ENCODE measurements at places on chromosomes 11 and 22.
A peak's percentile ranks its signal among the peaks of the same experiment; 100 is the strongest.

DNA sequence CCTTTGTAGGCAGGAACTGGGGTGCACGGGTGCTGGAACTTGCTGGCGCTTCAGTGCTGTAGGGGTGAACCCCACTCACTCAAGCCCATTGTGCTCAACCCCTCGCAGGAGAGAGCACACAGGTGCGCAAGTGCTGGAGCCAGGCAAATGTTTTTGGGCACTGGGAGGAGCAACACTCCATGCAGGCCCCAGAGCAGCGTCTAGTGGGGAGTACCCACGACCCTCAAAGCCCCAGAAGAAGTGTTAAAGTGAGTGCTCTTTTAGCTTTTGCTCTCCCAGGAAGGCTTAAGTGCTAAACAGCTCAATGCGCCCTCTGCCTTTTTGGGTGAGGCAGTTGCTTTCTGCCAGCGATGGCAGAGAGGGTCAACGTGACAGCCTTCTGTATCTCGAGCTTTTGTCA is 282.2 kb upstream of the ARHGAP42 start:
- no peak for DNase-seq

GRCh38 chr11:47143322-47143721 is 33.4 kb downstream of the ARFGAP2 start:
- no peak for DNase-seq

- DNase-seq: no peak
These were observed 1.9 kb upstream of the ANO5 start for GRCh38 chr11:22190827-22191463.

DNA sequence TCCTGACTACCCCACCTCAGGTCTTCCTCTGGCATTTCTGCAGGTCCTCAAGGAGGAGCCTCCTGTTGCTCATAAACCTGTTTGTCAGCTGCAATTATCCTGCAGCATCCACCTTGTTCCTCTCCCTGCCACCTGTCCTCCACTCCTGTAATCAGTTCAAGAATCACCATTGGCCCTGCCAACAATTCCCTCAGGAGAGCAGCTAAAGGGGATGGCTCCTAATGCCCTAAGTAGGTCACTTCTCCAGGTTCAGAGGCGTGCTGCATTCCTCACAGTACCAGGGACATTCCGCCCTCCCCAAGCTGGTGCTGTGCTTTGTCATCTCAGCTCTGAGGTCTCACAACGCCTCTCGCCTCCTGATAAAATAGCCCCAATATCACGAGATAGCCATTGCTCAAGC is 2.1 kb downstream of the CLDN25 start:
- DNase-seq: no peak

DNA sequence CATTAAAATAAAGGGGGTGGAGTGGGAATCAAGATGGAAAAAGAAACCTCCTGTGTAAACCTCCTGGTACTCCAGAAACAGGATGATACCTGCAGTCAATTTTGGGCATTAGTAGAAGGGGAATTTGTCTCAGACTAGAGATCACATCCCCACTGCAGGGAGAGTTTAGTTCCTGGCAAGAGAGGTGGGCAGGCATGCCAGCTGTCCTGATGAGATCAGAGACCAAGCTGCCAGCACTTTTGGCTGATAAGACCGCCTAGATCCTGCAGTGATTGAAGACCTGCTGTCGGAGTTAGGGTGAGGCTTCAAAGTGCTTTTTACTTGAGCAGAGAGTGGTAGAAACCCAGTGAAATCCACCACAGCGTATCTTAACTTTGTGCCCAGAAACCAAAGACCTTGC is 29.7 kb upstream of the NELL1 start:
- no peak for DNase-seq

DNA sequence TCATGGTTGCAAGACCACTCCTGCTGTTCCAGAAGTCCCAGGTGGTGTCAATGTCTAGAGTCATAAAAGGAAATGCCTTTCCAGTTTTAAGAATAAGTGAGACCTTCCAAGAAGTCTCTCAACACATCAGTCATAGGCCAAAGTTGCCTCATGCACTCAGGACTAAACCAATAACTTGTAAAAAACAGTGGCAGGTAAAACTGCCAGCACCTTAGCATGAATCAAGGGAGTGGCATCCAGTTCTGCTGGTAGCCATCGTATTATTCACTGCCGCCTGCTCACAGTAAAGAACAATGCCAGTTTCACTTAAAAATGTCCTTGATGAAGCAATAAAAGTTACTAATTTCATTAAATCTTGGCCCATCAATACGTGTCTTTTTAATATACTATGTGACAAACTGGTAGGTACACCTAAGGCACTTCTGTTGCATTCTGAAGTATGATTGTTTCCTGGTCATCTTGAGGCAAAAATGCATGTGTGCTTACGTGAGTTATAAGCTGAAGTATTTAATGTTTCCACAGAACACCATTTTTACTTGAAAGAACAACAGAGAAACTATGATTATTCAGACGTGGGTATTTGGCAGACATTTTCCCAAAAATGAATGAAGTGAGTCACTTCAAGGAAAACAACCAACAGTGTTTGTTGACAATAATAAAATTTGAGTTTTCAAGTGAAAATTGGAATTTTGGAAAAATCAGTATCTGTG is 125.2 kb upstream of the SNX19 start:
- no peak for DNase-seq

GRCh38 chr11:66953081-66953833 is 4.9 kb downstream of the PC start:
- DNase-seq: no peak

- DNase-seq: peak; percentile 46
These were observed 31.0 kb downstream of the MCM5 start for GRCh38 chr22:35430897-35431322.

DNA sequence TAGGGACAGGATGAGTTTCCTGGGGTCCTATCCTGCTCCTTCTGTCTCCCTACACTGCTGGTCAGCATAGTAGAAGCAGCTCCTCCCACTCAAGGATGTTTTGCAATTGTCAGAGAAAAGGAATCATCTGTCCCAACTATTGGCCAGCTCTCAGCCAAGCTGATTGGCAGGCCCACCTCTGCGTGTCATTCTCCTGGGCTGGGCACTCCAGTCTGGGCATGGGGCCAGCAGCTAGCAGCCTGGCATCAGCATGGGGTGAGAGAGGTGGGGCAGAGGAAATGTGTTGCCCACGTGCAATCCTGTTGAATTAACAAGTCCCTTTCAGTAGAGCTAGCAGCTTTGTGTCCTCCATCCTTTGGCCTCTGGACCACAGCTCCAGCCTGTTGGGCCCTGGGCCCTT is 14.1 kb downstream of the ANKK1 start:
- DNase-seq: peak; percentile 82

DNA sequence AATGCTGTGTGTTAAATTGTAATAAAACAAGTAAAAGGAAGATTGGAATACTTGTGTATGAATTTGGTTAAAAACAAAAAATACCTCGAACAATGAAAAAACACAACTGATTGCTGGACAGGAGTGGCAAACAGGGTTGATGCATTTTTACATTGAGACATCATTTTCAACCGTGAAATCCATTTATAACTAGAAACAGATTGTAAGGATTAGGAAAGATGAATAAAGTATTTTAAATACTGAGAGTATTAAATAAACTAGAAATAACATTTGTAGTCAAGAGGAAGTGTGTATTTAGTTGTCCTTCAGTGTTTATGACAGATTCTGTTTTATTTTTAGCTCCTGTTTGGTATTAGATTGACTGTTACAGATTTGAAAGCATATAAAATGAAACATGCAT is 5.4 kb downstream of the ATM start:
- no peak for DNase-seq

GRCh38 chr11:65496304-65497140 is 2.3 kb upstream of the MALAT1 start:
- DNase-seq: no peak

GRCh38 chr11:13686776-13687175 is 18.3 kb downstream of the FAR1 start:
- no peak for DNase-seq

DNA sequence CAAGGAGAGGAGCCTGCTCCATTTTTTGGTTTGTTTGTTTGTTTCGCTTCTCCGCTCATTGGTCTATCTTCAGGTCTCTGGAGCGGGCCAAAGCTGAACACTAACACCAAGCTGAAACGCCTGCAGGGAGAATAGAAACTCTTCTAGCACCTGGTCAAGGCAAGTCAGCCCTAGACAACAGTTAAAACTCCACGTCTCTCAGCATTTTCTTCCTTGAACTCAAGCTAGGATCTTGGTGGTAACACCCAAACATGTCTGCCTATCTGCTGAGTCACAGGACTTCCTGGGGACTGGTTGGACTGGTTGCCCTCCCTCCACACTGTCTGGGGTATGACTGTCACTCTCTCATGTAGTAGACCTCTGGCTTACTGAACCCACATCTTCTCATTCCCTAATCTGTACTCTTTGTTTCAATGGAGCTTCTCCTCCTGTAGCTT is 23.9 kb upstream of the RBFOX2 start:
- DNase-seq: no peak

GRCh38 chr22:20578707-20579106 is 71.3 kb downstream of the MED15 start:
- DNase-seq: no peak

GRCh38 chr11:103792981-103793468 is 243.4 kb upstream of the DDI1 start:
- DNase-seq: no peak

GRCh38 chr22:36700711-36701670 is 2.6 kb downstream of the CACNG2 start:
- DNase-seq: no peak

DNA sequence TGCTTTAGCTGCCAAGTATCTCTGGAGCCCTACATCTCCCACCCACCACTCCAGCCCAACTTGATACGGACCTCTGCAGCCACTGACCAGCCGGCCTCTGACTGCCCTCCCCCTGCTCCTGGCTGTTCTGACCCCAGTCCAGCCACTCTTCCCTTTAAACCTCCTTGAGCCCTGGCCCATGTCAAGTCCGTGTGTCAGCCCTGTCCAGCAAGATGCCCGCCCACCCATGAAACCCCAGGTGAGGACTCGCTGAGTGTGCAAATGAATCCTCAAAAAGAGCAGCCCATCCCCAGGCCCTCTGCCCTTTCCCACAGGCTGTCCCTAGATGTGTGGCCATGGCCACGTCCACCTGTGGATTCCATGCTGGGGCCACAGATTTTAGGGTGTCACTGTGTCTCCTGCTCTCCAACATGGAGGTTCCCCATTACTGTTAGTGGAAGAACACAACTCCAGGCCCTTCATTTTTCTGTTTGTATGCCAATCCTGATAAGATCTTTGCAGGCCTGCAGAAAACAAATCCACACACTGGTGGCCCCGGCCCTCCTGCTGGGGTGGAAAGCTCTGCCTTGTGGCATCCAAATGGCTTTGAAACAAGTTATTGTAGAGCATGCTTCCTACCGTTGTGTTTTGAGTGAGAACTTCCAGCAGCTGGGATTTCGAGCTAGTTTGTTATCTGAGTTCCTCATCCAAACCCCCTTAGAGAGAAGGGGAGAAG is 22.7 kb upstream of the ADORA2A start:
- no peak for DNase-seq

DNA sequence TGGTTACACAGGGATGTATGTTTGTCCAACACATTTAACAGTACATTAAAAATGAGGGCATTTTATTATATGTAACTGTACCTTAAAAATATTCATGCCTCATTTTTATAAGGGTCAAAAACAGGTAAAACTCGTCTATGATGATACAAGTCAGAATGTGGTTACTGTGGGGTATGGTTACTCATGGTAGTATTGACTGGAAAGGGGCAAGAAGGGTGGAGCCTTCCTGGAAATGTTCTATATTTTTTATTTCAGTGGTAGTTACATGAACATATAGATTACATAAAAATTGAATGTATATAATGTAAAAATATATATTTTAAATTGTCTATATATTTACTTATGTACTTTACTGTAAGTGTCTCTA is 99.8 kb downstream of the STIM1 start:
- DNase-seq: no peak

- DNase-seq: no peak
These were observed 156.8 kb downstream of the WNT11 start for GRCh38 chr11:76049511-76049910.

DNA sequence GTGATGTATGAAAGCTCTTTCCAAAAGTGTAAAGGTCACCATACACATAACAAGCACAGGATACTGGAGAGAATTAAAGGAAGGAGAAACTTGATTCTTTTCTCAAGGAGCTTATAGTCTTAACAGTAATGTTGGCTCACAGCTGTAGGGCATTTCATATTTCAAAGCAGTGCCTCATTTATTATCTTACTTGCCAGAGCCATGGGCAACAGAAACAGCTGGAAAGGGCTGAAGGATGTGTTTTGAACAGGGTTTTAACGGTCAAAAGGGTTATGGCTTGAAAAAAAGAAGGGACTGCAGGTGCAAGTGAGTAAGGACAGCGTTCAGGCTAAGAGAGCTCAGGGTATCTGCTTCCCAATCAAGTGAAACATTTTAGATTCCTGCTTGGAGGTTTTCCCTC is 2.7 kb upstream of the GRAMD1B start:
- DNase-seq: no peak

DNA sequence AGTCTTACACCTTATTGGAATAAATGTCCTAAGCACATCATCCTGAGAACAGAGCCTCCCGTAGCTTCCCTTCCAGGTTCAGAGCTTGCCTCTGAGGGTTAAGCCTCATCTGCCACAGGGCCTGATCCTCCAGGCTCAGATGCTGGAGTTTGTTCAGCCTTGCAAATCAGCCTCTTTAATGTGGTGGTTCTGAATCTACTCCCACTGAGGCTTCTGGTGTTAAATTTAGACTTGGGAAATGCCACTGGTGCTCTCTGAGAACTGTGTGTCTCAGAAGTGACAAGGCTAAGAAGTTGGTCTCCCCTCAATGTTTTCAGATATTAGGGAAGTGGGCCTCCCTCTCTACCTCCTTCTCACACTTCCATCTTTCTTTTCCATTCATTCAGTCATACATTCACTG is 68.7 kb downstream of the CCDC81 start:
- DNase-seq: no peak

DNA sequence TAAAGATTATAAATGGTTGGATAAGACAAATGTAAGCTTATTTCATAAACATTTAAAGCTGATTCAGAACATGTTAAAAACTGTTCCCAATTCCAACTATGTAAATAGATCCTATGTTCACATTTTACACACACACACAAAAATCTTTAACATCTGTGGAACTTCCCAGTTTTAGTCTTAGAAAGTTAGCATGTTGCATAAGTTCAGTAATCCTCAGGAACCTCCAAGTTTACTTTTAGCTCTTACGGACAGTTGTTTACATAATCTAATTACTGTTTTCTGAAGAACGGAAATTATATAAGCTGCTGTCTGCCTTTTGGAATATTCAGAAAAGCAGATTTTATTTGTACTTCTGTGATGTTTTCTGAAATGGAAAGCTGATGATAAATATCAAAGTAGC is 53.3 kb downstream of the PANX1 start:
- no peak for DNase-seq

- no peak for DNase-seq
These were observed 22.4 kb downstream of the CCDC82 start for GRCh38 chr11:96367342-96367741.

Data from NCI-H1436 (cell line).